ENCODE measurements at places on chromosomes 4 and X.

DNA sequence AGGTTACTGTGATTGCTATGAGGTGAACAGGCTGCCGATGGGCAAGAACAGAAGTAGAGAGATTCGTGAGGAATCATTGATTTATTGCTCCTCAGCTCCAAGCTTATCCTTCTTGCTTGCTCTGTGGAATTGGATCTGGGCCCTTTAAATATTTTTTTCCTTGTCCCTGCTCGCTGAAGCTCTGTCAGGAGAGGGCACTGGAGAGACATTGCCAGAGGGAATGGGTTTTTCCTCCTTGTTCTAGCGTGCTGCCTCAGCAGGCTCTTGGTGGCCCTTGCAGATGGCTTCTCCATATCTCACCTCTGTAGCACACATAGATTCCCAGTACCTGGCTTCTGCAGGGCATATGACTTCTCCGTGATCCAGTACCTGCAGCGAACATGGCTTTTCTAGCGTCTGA, 67.4 kb downstream of the CNGA2 start:
- no peak for DNase-seq

GRCh38 chr4:56655209-56655626, 25.9 kb downstream of the HOPX start:
- DNase-seq = peak; percentile 25

DNA sequence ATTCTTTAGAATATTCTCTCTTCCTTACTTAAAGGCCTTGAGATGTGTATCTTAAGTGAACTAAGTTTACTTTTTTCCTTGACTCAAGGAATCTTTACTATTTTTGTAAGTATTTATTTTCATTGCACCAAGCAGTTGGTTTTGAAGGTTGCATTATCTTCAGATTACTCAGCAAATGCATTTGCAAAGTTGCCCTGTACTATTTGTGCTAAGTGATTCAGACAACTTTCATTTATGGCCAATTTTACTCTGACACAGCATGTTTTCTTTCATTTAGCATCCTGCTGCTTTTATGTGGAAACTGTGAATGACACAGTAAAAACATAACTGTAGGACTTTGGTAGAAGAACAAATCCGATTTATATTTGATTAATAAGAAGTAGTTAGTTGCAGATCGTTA, 191.0 kb downstream of the CCSER1 start:
- DNase-seq = no peak

DNA sequence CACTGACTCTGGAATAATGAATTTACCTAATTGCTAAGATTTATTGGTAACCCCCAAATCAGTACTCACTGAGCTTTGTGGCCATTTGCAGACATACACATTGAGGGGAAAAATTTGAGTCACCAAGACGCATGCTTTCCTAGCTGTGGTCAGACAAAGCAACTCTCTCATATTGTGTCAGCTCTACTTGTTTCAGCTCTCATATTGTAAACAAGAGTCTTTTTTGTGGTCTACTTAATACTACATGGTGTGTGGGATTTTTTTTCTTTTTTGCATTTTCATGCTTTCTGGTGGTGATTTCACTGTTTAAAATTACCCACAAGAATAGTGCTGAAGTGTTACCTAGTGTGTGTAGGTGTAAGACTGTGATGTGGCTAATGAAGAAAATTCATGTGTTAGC, 428.2 kb upstream of the GALNT7 start:
- no peak for DNase-seq

DNA sequence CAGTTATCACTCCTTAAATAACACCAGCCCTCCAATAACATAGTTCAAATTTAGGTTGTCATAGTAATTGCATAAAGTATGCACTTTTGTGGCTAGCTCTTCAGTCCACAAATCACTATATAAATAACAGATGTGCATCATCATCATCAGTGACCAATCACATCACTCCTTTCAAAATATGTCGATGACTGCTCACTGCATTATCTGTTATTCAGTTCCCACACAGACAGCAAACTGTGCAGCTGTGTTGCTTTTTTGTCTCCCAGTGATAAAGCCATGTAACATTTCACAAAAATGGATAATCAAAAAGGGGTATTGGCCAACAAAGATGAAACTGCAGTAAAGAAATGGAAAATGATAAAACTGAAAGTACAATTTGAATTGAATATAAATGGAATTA, 205.4 kb downstream of the DCLK2 start:
- no peak for DNase-seq
